ENCODE measurements at places on chromosomes 7 and 10.

- no peak for DNase-seq
Measured at GRCh38 chr10:16799621-16800020, 17.6 kb downstream of the RSU1 start.

DNA sequence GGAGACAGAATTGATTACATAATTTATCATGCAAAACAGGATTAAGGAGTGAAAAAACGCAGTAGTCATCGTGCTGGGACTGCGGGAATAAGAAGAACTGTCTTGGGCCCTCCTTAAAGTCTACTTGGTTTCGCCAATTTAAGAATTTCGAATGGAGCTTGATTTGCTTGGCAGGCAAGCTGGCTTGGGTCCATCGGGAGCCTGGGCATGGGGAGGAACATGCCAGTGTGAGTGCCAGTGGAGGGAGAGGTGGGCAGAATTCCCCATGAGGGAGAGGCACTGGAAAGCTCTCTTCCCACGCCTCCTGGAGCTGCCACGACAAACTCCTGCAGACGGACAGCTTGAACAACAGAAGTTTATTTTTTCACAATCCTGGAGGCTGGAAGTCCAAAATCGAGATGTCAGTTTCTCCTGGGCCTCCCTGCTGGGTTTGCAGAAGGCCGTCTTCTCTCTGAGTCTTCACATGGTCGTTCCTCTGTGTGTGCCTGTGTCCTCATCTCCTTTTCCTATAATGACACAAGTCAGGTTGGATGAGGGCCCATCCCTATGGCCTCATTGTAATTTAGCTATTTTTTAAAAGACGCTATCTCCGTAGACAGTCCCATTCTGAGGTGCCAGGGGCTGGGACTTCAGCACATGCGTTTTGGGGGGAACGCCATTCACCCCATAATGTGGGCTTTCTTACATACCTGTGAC, 528.7 kb upstream of the DPP6 start:
- DNase-seq, result no peak

GRCh38 chr10:124351481-124352220, 67.1 kb downstream of the OAT start:
- DNase-seq, result no peak

DNA sequence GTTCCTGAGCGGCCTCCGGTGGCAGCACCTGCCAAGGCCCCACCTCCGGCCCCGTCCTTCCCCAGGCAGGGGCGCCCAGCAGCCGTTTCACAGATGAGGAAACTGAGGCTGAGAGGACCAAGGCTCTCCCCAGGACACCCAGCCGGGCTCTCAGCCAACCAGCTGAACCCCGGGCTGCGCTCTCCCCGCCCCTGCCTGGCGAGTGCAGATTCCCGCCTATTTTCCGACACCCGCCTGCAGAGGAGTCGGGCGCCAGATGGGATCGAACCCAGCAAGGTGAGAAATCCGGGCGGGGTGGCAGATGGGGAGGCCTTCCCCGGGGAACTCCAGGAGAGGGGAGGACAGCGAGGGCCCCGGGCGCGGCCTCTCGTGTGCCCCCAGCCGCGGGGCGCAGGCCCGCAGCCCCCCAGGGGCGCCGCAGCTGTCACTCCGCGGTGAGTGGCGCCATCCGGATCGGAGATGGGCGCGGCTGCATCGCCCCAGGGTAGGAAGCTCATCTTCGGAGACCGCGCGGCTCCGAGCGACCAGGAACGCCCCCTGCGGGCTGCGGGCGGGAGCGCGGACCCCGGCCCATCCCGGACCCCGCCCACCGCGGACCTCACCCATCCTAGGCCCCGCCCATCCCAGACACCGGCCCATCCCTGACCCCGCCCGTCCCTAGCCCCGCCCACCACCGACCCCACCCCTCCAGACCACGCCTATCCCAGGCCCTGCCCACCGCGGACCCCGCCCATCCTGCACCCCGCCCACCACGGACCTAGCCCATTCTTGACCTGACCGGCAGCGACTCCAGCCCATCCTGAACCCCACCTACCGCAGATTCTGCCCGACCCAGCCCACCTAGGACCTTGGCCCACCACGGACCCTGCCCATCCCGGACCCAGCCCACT, 90.3 kb downstream of the MICALL2 start:
- DNase-seq, result peak; percentile 59

- DNase-seq, result no peak
Measured at GRCh38 chr7:103077318-103077717, 2.4 kb downstream of the ARMC10 start.

GRCh38 chr7:151327659-151328058, 14.0 kb upstream of the NUB1 start:
- DNase-seq, result no peak

DNA sequence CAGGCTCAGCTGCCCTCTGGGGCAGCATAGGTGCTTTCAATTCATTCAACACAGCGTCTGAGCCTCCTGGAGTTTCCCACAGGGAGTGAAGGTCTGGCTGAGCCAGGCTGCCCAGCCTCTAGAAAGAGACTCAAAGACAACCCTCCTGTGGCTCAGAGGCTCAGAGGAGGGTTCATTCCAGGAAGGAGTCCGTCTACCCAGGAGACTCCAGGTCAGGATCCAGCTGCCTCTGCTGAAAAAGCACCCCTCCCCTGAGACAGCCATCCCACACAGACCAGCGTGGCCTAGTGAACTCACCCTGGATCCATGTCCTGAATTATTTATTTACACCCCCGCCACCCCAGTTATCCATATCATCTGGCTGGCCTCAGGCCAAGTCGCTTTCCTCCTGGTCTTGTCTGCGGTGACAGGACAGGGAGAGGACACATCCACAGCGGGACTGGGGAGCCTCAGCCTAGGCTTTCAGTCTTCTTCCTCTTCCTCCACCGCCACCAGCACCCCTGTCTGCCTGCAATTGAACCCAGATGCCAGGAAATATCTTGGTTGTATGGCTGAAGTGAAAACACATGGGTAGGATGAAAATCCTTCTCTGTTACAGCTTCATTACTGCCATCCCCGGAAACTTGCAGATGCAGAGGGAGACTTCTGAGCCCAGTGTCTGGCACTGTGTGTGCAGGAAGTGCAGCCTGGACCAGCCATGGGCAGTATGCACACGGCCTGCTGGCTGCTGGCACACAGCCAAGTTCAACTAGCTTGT, 44.0 kb upstream of the COL13A1 start:
- peak; percentile 67 for DNase-seq

GRCh38 chr7:106023369-106024322, 60.6 kb downstream of the CDHR3 start:
- DNase-seq, result no peak

DNA sequence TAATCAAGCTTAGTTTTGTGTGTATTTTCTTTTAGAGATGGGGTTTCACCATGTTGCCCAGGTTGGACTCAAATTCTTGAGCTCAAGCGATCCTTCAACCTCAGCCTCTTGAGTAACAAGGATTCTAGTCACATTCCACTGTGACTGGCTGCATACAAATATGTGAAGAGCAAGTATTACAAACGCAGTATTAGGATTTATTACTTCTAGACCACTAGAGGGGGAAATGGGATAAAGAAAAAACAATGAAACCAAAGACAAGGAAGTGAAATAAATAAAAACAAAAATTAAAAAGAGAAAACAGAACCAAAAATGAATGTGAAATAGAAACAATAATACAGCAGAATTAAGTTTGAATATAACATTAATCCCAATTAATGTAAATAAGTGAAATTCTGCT, 308.7 kb downstream of the ANKRD30A start:
- no peak for DNase-seq

- DNase-seq, result no peak
Measured at GRCh38 chr10:123613346-123613850, 52.8 kb upstream of the GPR26 start.

DNA sequence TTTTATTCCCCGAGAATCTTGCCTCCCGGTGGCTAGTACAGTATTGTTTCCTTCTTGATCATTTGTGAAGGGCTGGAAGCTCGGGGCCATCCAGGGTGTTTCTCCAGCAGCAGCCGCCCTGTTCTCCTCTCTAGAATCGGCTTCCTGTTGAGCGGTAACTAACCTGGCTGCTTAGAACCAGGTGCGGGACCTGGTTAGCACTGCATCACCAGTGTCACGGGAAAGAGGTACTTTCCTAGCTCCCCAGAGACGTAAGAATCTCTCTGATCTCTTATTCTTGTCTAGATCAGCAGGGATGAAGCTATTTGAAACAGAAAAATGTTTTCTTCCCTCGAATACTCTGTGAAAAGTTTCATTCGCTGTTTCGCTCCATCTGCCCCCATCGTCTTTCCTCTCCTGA, 239.2 kb downstream of the CELF2 start:
- no peak for DNase-seq

GRCh38 chr7:78490524-78490923, 692.0 kb downstream of the PHTF2 start:
- DNase-seq, result no peak

DNA sequence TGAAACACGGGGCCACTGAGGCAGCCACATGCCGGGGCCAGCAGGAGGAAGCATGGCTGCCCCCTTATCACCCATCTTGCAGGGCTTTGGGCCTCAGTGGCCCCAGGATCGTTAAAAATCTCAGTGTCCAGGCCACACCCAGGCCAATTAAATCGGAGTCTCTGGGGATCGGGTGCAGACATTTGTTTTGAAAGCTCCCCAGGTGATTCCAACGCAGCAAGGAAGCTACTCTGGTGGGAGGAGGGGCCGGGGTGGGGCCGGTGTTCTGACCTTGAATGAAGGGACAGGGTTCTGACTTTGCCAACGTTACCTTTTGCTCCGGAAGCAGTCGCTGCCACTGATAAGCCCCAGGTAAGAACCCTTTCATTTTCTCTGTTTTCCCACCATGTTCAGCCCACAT, 412.3 kb upstream of the FOXK1 start:
- DNase-seq, result no peak

DNA sequence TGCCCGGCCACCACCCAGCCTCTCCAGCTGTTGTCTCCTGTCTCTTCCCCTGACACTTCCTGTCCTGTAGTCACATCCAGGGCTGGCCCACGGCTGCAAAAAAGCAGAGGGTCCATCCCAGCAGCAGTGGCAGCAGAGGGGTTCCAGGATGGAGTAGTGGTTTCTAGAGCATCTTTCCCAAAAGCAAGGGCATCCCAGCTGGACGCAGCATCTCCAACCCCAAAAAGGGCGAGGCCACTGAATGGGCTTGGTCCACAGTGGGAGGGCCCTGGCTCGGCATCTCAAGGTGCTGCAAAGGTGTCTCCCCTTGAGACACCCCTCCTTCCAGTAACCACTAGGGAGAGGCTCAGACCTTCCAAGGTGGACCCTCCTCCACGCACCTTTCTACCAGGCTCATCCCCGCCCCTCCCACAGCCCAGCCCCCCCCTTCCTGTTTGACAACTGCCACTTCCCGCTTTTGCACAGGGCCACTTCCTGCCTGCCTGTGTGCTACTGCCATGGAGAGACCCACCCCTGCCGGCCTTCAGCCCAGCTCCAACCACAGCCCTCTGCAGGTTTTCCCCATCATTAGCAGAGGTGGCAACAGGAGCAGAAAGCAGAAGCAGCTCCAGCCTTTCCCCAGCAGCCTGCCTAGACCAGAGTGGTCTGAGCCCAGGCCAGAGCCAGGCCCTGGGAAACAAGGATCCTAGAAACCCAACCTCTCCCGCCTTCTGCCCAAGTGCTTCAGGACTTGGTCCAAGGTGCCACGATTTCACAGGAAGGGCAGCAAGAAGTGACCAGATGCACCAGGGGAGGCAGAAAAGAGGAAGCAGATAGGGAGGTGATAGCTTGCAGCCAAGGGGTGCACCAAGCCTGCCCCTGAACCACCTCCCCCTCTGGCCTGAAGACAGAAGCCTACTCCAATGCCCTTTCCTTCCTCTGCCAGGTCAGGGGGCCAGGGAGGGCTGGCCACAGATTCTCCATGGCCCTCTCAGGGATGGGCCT, 8.6 kb downstream of the CAMK2G start:
- DNase-seq, result no peak

GRCh38 chr10:125562737-125563136, 120.2 kb downstream of the TEX36 start:
- DNase-seq, result no peak

DNA sequence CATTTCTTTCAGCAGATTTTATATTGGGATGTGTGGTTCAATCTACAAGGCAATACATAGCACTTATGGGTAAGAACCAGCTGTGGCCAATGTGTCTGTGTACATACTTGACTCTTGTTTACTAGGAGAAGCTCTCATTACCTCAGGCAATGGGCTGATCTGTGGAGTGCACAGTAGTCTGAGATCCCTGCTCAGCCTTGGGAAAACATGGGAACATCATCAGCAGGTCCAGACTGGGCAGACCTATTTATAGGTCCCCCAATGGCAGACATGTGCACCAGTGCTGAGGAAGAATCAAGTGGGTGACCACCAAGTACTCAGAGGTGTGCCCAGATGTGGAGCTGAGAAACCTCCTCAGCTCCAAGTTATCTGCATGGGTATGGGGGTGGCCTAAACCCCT, 349.7 kb downstream of the KIF20B start:
- no peak for DNase-seq

DNA sequence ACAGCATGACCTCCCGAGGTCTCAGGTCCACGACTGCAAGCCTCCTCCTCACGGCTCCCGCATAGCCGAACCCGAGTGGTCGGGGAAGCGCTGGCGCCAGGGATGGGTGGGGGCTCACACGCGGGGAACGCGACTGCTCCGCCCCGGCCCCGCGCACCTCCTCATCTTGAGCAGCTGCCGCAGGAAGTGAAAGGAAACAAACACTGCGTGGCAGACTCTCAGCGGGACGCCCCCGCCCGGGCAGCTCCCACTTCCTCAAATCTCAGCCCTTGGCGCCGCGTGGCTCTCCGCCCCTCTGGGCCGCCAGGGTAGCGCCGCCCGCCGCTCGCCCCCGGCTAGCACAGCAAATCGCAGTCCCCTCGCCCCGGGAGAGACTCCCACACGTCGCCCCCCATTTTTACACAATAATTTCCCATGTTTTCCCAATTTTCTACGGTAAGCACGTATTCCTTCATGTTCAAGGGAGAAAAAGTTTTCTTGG, at the start of gene TMEM243:
Gene TMEM243 (minus strand): TSS at position 188 of the 481 bp plus-strand sequence. CDS start 229 bp downstream, outside the sequence.
- peak; percentile 84 for DNase-seq

DNA sequence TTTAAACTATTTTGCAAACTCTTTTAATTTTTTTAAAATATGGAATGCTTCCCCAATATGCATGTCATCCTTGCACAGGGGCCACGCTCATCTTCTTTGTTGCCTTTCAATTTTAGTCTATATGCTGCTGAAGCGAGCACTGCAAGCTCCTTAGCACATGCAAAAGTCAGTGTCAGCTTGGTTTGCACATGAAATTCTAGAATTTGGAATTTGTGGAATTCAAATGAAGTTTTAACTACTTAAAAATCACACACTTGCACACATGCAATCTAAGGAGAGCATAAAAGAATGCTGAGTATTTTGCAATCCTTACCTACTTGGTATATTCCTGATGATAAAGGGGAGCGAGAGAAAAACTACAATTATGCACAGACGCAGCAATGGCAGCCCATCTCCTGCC, 78.3 kb upstream of the ATP6V0A4 start:
- DNase-seq, result no peak

DNA sequence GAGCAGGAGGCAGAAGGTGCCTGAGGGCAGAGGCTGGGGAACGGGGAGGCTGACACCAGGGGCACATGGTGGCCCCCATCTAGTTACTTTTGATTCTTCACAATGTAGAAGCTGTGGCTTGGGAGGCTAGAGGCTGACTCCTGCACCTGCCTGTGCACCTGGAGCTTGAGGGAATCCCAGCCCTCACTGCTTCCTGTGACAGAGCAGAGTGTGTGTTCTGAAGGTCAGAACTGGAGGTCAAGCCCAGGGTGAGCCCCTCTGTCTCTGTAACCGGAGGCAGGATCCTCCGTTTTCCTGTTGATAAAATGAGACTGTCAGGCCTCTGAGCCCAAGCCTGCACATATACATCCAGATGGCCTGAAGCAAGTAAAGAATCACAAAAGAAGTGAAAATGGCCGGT, 124.8 kb downstream of the ACTR3B start:
- no peak for DNase-seq

Measured in right hindlimb (tissue), 1 donor.